Activated CD8-positive, alpha-beta T cell treated with anti-CD3 and anti-CD28 coated beads for 36 hours (primary cell): ENCODE measurements at places on chromosomes 5 and 9.

GRCh38 chr9:105828596-105829213, 134.4 kb downstream of the TMEM38B start:
- no peak for DNase-seq

DNA sequence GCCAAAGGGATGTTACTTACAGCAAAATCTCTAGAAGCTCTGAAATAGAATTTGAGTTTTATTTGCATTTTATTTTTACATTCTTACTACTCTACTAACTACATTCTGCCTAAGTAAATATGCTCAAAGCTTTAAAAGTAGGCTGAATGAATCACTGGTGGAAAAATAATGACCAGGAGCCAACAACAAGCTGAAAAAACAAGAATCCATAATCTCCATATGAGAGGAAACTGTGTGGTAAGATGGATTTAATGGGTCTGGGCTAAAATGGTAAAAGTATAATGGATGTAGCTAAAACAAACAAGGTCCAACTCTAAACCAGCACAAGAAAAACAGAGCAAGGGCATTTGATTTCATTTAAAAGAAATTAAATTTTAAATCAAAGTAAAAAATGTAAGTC, 525.8 kb upstream of the FTMT start:
- DNase-seq: no peak

GRCh38 chr5:42591015-42591414, 165.6 kb upstream of the CCDC152 start:
- DNase-seq: no peak

GRCh38 chr5:74123929-74124328, 497.9 kb downstream of the ARHGEF28 start:
- no peak for DNase-seq

DNA sequence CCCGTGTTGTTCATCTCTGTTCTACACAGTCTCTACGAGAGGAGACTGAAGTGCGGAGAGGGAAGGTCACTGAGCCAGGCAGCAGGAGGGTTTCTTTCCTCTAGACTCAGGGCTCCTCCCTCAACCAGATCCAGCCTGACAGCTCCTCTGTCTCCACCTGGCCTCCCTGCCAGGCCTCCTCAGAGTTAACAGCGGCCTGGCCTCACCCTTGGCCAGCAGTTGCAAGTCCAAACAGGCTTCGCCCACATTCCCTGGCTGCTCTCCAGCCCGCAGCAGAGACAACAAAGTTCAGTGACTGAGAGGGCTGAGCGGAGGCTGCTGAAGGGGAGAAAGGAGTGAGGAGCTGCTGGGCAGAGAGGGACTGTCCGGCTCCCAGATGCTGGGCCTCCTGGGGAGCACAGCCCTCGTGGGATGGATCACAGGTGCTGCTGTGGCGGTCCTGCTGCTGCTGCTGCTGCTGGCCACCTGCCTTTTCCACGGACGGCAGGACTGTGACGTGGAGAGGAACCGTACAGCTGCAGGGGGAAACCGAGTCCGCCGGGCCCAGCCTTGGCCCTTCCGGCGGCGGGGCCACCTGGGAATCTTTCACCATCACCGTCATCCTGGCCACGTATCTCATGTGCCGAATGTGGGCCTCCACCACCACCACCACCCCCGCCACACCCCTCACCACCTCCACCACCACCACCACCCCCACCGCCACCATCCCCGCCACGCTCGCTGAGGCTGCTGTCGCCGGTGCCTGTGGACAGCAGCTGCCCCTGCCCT, at the start of gene HRCT1:
TSS of gene HRCT1 (plus strand) at position 291 of the 768 bp plus-strand sequence. CDS start at position 377, 86 bp downstream.
- DNase-seq: no peak

DNA sequence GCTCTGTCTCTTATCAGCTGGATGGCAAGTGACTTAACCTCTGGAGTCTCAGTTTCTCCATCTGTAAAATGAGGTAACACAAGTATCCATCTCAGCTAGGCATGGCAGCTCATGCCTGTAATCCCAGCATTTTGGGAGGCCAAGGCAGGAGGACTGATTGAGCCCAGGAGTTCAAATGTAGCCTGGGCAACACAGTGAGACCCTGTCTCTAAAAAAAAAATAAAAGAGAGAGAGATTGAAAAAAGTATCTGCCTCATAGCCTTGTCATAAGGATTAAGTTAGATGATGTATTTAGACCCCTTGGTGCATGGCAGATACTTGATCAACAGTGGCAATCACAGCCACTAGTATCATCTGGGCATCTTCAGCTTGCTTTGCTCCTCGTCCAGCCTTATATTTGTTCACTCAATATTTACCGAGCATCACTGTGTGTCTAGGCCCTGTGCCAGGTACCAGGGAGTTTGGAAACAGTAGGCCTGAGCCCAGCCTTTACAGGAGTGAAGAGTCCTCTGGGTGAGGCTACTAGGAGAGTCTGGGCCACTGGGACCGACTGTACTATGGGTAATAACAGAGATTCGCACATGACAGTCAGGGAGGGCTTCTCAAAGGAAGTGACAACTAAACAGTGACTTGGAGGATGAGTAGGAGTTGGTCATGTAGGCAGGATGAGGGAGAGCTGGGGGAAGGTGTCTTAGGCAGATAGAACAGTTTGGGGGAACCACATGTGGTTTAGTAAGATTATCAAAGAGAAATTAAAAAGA, 34.2 kb downstream of the CORO2A start:
- DNase-seq: peak; percentile 36

- DNase-seq: no peak
Observed at GRCh38 chr5:120152472-120152871, 311.6 kb upstream of the PRR16 start.

- no peak for DNase-seq
Observed at GRCh38 chr9:14207352-14207995, 106.5 kb downstream of the NFIB start.

DNA sequence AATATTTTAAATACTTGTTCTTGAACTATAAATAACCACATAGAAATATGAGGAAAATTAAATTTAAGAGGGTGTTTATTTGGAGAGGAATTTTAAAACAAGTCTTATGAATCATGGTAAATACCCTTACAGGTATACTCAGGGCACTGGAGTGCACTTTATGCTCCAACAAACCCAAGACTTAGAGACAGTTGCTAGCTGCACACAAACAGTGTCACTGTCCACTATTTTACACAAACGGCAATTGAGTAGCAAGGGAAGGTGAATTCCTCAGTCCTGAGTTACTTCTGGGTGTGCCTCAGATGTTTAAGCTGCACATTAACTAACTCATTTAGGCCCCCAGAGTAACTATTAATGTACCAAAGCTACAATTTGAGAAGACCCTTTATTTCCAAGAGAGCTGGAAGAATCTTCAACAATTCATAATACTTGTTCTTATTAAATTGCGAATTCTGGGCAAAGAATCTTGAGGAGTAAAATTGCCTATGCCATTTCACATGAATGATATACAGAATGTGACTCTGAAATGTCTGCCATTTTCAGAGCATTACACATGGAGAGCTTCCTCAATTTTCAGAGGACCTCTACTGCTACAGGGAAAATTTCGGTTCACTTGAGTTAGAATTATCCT, 371.2 kb downstream of the PDE4D start:
- no peak for DNase-seq

- DNase-seq: no peak
Observed at GRCh38 chr9:136328622-136329041, 1.3 kb downstream of the GPSM1 start.

GRCh38 chr9:81771571-81771970, 82.2 kb upstream of the TLE1 start:
- no peak for DNase-seq

DNA sequence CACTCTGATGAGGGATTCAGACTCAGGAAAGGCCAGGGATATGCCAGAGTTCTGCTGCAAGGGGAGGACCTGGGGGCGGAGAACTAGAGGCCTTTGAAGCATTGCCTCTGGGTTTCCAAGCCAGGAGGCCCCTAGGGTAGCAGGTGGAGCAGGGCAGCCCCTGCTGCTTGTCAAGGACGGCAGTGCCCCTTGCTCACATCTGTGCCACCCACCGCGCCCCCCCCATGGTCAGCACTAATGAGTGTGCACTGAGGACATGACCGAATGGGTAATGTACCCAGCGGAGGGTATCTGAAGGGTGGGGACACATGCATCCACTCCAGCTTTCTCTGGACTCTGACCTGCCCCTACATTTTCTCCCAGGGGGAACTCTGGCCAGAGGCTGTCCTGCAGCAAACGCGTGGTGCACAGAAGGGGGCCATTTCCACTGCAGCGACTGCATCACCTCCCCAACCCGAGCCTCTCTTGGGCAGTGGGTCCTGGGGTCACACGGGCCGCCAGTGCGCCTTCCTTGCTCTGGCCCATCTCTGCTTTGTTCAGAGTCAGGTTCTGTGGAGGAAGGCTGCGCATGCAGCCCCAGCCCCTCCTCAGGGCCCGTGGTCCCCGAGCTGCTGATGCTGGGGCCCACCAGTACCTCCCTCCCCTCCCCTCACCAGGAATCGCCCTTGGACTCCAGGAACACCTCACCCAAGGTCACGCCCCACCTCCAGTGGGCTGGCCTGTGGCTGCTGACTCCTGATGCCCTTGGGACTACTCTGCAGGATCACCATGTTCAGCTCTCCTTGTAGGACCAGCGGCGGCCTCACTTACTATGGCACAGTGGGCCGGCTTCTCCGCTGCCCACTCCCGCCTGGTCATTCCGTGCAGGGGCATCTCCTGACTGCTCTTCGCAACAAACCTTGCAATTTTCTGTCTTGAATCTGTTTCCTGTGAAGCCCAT, 31.2 kb downstream of the STC2 start:
- no peak for DNase-seq

GRCh38 chr5:163730206-163730756, 224.9 kb downstream of the MAT2B start:
- DNase-seq: no peak

DNA sequence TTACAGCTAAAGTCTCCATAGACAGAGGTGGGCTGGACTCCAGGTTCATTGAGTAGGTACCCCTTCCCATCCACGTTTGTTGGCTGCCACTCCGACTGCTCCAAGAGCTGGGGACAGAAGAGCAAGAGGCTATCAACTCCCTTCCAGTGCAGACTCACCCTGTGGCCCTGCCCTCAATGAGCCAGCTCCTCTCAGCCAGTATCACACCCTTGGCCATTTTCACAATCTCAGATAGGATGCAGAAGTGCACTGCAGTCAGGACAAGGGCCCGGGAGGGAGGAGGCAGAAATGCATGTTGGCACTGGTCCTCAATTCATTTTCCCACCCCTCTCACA, 6.2 kb downstream of the IRF1 start:
- DNase-seq: no peak

GRCh38 chr9:71756753-71757152, 11.6 kb downstream of the CEMIP2 start:
- no peak for DNase-seq

DNA sequence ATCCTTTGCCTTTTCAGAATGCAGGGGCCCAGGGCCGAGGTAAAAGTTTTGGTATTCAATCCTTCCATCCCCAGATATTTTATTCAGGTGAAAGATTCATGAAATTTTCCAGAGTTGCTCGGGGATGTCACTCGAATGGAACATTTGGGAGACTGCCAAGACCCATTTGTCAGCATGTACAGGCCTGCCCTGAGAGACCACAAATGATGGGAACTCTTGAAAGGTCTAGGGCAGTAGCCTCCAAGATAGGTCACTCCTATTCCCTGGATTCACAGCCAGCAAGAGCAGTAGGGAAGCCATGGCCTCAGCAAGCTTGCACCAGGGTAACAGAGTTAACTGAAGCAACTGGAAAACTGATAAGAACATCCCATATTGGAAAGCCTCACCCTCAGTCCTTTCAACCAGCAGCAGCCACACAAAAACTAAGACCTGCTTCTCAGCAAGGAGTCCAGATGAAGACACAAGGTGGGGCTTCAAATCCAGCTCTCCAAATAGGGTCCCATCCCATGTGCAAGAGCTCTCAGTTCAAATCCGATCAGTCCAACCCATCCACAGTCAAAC, 12.5 kb downstream of the CARD6 start:
- no peak for DNase-seq

GRCh38 chr9:85900504-85901201, 40.3 kb upstream of the NAA35 start:
- peak; percentile 63 for DNase-seq

GRCh38 chr5:157284458-157285212, 18.7 kb downstream of the CYFIP2 start:
- no peak for DNase-seq

DNA sequence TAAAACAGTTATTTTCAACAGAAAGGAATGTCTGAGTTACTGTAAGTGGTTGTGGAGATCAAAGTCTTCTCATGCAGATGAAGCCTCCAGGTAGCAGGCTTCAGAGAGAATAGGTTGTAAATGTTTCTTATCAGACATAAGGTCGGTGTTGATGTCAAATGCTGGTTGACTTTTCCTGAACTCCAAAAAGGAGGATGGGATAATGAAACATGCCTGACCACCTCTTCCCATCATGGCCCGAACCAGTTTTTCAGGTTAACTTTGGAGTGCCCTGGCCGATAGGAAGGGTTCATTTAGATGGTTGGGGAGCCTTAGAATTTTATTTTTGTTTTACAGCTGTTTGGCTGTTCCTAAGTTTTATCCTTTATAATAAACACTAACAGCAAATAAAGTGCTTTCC, 478.4 kb downstream of the ACTL7B start:
- DNase-seq: no peak

- no peak for DNase-seq
Observed at GRCh38 chr5:133838286-133838685, 130.1 kb downstream of the C5orf15 start.

- peak; percentile 74 for DNase-seq
Observed at GRCh38 chr5:172106511-172107356, 81.3 kb downstream of the STK10 start.

GRCh38 chr9:78903581-78903980, 606.7 kb downstream of the PSAT1 start:
- no peak for DNase-seq

DNA sequence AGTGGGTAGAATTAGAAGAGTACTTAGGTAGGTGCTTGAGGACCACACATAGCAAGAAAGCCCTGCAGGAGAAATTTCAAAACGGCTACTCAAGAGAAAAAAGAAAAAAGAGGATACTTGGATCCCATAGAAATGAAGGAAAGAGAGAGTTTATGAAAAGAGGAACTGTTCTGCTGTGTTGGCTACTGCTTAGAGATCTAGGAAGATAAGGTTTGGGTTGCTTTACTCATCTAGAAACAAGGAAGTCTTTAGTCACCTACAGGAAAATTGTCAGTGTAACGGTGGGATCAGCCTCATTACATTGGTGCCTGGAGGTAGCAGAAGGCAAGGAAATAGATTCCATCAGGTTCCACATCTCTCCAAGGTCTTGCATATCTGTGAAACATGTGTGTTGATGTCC, 14.8 kb upstream of the C5orf46 start:
- DNase-seq: no peak

GRCh38 chr5:151970885-151971284, 46.2 kb upstream of the GLRA1 start:
- no peak for DNase-seq

DNA sequence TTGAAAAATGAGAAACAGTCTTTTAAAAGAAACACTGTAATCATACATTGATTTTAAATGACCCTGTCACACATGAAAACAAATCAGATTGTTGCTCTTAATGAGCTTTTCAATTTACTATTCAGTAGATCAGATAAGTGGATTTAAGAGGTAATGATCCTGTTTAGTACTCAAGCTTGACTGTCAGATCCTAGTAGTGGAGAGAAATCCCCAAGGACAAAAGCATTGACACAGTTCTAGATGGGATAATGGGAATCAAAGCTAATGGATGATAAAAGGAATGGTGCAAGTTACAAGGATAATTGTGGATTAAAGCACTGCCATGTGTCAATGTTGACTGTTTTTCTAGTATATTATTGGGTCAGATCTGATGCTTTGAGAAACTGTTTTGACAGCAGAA, 142.3 kb upstream of the TLX3 start:
- no peak for DNase-seq

- peak; percentile 41 for DNase-seq
Observed at GRCh38 chr5:115333164-115333563, 36.7 kb upstream of the CCDC112 start.

GRCh38 chr5:16260000-16260399, 80.4 kb upstream of the MARCHF11 start:
- no peak for DNase-seq
